Thymus (tissue), 14 donors: ENCODE measurements at places on chromosomes 7 and 10.

- no peak overlapping the region for H3K4me3 ChIP-seq
- peaks cover 9% of the 10 kb centered on the region for H3K4me1 ChIP-seq
- peak overlapping the region; percentile 54 for H3K27ac ChIP-seq
- DNase-seq, result no peak
- H3K27me3 ChIP-seq, result no peaks in the 10 kb centered on the region
These were observed 164.6 kb upstream of the SH2B2 start for GRCh38 chr7:102122026-102122425.

DNA sequence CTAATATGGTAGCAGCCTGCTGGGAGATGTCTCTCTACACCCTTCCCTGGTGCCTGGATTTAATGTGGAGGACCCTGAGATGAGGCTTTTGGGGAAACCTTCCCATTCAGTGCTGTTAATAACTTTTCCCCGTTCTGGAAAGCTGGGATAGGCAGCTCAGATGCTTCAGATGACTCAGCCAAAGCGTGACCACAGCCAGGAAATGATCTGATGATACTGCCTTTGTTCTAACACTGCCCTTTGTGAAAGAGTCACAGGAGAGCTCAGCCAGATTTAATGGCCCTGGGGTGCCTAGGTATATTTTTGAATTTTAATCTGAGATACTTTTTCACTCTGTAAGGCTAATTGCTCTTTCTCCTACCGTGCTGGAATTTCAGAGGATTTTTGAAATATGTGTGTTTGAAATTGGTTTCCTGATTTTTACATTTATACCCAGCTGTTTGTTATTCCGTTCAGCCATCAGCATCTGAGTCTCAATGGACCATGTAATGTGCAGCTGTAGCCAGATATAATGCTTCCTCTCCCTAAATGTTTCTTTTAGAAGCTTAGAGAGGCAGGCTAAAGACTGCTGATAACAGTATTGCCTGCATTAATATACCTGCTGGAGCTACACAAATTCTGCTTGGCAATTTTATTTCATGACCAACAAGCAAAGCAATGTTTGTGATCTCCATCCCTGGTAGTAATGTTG lies 17.8 kb downstream of the CELF2 start:
- no peaks in the 10 kb centered on the region for H3K36me3 ChIP-seq
- H3K27me3 ChIP-seq, result no peaks in the 10 kb centered on the region
- H3K4me1 ChIP-seq, result no peaks in the 10 kb centered on the region
- H3K4me3 ChIP-seq, result no peak overlapping the region
- no peak overlapping the region for H3K27ac ChIP-seq
- no peak for DNase-seq

GRCh38 chr7:78760620-78761355 lies 692.7 kb downstream of the MAGI2 start:
- H3K4me1 ChIP-seq, result no peaks in the 10 kb centered on the region
- no peaks in the 10 kb centered on the region for H3K27me3 ChIP-seq
- no peak overlapping the region for H3K4me3 ChIP-seq
- no peaks in the 10 kb centered on the region for H3K36me3 ChIP-seq
- H3K27ac ChIP-seq, result no peak overlapping the region

- H3K36me3 ChIP-seq, result peaks cover 39% of the 10 kb centered on the region
- no peak overlapping the region for H3K27ac ChIP-seq
- no peak overlapping the region for H3K4me3 ChIP-seq
- no peaks in the 10 kb centered on the region for H3K4me1 ChIP-seq
- no peak for DNase-seq
- H3K27me3 ChIP-seq, result no peaks in the 10 kb centered on the region
These were observed 37.8 kb downstream of the RHEB start for GRCh38 chr7:151481650-151482505.

DNA sequence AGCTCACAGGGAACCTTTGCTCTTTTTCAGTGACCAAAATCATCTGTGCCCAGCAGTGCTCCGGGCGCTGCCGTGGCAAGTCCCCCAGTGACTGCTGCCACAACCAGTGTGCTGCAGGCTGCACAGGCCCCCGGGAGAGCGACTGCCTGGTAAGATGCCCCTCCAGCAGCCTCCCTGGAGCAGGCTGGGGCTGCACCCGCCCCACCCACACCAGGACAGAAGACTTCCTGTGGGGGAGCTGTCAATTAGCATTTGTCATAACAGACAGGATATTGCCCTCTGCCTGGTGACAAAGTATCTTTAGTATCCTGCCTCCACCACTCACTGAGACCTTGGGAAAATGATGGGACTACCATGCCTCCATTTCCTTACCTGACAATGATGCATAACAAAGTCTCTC lies 133.7 kb downstream of the EGFR start:
- DNase-seq, result no peak
- H3K4me1 ChIP-seq, result no peaks in the 10 kb centered on the region
- no peaks in the 10 kb centered on the region for H3K36me3 ChIP-seq
- no peak overlapping the region for H3K4me3 ChIP-seq
- peaks cover 4% of the 10 kb centered on the region for H3K27me3 ChIP-seq
- no peak overlapping the region for H3K27ac ChIP-seq

- DNase-seq, result no peak
- peaks cover 20% of the 10 kb centered on the region for H3K4me1 ChIP-seq
- no peak overlapping the region for H3K27ac ChIP-seq
- peaks cover 19% of the 10 kb centered on the region for H3K27me3 ChIP-seq
- no peak overlapping the region for H3K4me3 ChIP-seq
These were observed 4.8 kb downstream of the DOCK4 start for GRCh38 chr7:112201411-112201810.

DNA sequence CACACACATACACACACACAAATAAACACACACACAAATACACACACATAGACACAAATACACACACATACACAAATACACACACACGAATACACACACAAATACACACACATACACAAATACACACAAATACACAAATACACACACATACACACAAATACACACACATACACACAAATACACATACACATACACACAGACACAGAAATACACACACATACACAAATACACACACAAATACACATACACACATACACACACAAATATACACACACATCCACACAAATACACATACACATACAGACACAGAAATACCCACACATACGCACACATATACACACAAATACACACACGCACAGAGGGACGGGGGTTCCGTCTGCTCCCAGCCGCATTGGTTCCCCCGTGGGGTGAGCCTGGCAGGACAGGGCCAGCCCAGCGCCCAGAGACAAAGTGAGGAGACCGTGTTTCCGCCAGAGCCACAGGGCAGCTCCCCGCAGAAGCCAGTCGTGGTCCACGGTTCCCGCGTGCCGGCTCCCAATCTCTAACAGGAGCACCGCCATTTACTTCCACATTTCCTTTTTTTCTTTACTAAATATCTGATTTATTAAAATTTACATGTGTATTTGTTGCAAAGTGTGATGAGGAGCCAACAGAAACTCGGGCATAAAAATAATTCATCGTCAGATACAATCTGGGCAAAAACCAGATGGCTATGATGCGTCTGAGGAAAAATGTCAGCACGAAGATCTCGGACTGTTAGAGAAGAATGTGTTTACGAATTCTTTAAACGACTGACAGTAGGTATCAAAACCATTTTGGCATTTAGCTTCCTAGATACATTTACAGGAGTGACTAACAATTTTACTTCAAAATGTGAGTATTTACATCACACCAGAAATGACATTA lies 3.1 kb upstream of the KNDC1 start:
- H3K4me1 ChIP-seq, result no peaks in the 10 kb centered on the region
- DNase-seq, result no peak
- no peak overlapping the region for H3K27ac ChIP-seq
- peaks cover 38% of the 10 kb centered on the region for H3K27me3 ChIP-seq
- H3K36me3 ChIP-seq, result no peaks in the 10 kb centered on the region
- no peak overlapping the region for H3K4me3 ChIP-seq

- H3K27me3 ChIP-seq, result no peaks in the 10 kb centered on the region
- no peak overlapping the region for H3K4me3 ChIP-seq
- H3K4me1 ChIP-seq, result no peaks in the 10 kb centered on the region
- no peak overlapping the region for H3K27ac ChIP-seq
- no peaks in the 10 kb centered on the region for H3K36me3 ChIP-seq
These were observed 239.1 kb upstream of the MEOX2 start for GRCh38 chr7:15925608-15926007.

DNA sequence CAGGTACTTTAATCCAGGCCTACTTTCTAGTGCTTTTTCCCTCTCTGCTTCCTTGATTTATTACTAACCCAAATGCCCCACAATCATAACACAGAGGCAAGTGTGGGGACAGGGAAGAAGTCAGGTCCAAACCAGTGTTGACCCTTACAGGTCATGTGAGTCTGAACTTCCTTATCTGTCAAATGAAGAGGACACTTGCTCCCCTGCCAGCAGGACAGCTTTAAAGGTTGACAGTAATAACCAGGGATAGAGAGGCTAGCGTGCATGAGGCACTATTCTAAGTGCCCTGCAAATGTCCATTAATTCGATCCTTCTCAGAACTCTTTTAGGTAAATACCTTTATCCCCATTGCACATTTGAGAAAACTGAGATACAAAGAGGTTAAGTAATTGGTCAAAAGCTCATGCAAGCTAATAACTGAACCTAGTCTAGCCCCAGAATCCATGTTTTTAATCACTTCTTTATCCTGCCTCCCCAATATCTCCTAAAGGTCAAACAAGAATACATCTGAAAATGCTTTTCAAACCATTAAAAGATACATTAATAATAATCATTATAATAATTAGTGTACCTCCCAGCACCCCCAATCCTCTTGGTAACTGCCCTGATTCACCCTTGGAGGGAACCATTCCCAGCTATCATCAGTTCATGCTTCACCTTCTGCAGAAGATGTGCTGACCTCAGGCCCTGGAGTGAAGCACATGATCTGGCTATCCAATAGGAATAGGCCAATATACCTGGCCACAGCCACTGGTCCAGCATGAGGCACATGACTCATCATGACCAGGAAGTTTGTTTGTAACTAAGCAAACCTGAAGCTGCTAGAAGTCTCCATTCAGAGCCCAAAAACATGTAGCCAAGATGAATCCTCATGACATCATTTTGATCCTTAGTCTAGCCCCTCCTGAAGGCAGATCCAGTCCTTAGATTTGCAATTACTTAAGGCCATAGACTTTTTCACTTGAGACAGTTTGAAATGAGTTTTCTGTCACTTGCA lies 40.7 kb downstream of the SGMS1 start:
- H3K4me1 ChIP-seq, result no peaks in the 10 kb centered on the region
- no peak overlapping the region for H3K27ac ChIP-seq
- H3K27me3 ChIP-seq, result no peaks in the 10 kb centered on the region
- no peak overlapping the region for H3K4me3 ChIP-seq
- H3K36me3 ChIP-seq, result peaks cover 4% of the 10 kb centered on the region
- no peak for DNase-seq

DNA sequence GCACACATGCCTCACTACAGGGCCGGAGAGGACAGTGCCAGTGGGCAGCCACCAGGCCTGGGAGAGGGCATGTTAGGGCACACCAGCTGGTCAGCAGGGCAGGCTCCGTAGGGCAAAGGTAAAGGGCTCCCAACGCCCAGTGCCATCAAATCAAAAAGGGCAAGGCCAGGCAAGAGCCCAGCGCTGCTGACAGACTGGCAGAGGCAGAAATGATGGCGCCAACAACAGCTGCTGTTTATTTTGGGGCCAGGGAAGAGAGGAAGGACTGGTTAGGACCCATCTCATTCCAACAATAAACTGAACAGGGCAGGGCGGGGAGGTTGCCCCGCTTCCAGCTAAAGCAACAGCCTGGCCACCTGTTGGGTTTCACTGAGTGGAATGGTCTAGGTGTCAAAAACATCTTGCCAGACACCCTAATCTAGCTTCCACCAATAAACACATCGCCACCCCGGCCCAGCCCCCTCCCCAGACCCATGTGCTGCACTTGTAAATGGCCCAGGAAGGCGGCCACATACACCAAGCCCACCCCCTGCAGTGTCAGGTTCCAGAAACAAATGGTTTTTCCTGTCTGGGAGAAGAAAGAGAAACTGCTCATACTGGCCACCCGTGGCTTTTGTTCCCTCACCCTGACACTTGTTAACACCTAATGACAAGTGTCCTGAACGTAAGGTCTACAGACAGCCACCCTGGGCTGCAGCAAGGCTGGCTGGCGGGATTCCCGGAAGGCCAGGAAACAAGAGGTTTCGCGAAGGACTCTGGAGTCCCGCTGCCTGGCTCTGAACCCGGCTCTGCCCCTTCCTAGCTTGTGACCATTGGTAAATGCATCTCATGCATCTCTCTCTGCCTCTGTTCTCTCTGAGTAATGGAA lies 15.3 kb downstream of the SH3PXD2A start:
- H3K27me3 ChIP-seq, result no peaks in the 10 kb centered on the region
- no peak overlapping the region for H3K4me3 ChIP-seq
- no peaks in the 10 kb centered on the region for H3K36me3 ChIP-seq

DNA sequence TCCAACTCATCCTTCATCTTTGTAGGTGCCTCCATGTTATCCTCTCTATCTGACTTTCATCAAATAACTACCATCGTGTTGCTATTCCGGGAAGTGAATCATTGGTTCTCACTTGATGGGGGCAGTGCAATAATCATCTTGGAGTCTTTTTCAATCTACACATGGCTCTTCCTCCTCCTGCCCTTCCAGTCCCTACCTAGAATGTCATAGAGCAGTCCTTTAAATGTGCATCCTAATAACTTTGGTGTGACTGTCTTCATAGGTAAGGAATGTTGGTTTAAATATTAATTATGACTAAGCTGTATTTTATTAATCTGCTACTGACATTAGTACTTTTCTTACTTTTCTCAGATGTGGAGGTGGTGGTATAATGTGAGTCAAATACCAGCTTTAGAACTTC lies 8.4 kb upstream of the CDK14 start:
- H3K4me3 ChIP-seq, result no peak overlapping the region
- H3K4me1 ChIP-seq, result no peaks in the 10 kb centered on the region
- no peaks in the 10 kb centered on the region for H3K36me3 ChIP-seq

DNA sequence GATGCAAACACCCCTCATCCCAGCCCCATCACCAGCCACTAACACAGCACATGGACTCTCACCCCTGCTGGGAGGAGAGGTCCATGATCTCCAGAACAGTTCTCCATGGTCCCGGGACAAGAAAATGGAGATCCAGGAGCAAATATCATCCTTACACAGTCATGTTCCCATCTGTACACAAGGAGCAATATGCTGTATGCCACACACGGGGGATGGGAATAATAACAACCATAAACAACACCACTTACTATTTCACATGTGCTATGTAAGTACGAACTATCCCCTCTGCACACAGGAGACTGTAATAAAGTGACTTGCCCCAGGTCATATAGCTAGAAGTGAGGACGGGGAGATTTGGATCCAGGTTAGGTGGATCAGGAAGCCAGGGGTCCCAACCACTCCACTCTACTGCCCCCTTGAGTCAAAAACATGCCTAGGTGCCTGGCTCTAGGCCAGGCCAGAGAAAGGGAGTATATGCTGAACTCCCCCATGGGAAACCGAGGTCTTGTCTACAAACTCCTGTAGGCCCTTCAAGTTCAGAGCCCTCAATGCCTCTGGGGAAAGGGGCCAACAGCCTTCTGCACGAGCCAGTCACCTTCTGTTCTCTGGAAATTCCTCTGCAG lies 34.1 kb downstream of the LRRC20 start:
- H3K27ac ChIP-seq, result no peak overlapping the region
- no peaks in the 10 kb centered on the region for H3K36me3 ChIP-seq
- H3K4me1 ChIP-seq, result no peaks in the 10 kb centered on the region
- no peak overlapping the region for H3K4me3 ChIP-seq
- H3K27me3 ChIP-seq, result no peaks in the 10 kb centered on the region
